Hepatocyte (in vitro differentiated cells): ENCODE measurements at places on chromosomes 6 and 20.

GRCh38 chr6:7919871-7920270, 9.3 kb upstream of the TXNDC5 start:
- peak; percentile 72 for DNase-seq

- no peak for DNase-seq
These were observed 69.9 kb downstream of the CDKAL1 start for GRCh38 chr6:20604159-20604558.

GRCh38 chr6:11848346-11848651, 69.7 kb upstream of the ADTRP start:
- DNase-seq, result no peak

GRCh38 chr6:109024784-109025183, 69.9 kb downstream of the SESN1 start:
- DNase-seq, result no peak

GRCh38 chr6:125231133-125231532, 70.6 kb downstream of the HDDC2 start:
- no peak for DNase-seq

GRCh38 chr6:53398247-53399026, 49.7 kb upstream of the ELOVL5 start:
- DNase-seq, result no peak

- no peak for DNase-seq
These were observed 19.5 kb downstream of the KIF25 start for GRCh38 chr6:168016721-168017525.

GRCh38 chr6:116461331-116461931, at the start of gene CALHM6:
Gene CALHM6 (plus strand): TSS chr6:116461375. CDS start chr6:116461930, 555 bp downstream.
- DNase-seq, result no peak

DNA sequence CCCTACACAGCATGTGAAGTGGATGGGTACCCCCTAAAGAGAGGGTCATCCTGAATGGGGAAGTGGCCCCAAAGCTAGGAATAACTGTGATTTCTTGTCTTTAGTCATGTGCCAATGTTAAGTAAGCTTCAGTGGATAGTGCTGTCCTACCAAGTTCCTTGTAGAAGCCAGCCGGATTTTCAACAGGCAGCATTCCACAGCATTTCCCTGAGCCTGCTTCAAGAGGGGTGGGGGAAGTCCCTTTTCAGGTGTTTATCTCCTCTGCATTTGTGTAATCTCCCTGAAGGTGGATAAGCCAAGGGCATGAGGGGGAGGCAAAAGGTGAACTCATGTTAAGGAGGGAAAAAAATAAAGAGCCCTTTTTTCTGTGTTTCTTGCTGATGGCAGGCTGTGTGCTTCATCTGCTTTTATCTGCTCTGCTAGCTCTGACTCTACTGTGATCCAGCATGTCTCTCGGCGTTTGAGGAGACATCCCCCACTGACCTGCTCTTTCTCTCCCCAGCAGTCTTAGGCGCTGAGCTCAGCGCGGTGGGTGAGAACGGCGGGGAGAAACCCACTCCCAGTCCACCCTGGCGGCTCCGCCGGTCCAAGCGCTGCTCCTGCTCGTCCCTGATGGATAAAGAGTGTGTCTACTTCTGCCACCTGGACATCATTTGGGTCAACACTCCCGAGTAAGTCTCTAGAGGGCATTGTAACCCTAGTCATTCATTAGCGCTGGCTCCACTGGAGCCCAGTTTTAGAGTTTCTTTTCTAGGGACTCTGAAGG, 1.9 kb downstream of the EDN1 start:
- peak; percentile 69 for DNase-seq

- no peak for DNase-seq
These were observed 10.4 kb upstream of the MATN4 start for GRCh38 chr20:45318386-45318939.

- DNase-seq, result no peak
These were observed 41.1 kb downstream of the PTPN1 start for GRCh38 chr20:50551288-50551687.

GRCh38 chr6:4612636-4613171, 163.5 kb upstream of the CDYL start:
- peak; percentile 30 for DNase-seq

- DNase-seq, result no peak
These were observed 420.9 kb downstream of the PRKN start for GRCh38 chr6:162306616-162307015.

- no peak for DNase-seq
These were observed 643.8 kb downstream of the DHX35 start for GRCh38 chr20:39605908-39606307.

GRCh38 chr6:69097948-69098347, 462.9 kb downstream of the ADGRB3 start:
- DNase-seq, result no peak

- DNase-seq, result no peak
These were observed 940.6 kb upstream of the FLRT3 start for GRCh38 chr20:15278041-15278440.

DNA sequence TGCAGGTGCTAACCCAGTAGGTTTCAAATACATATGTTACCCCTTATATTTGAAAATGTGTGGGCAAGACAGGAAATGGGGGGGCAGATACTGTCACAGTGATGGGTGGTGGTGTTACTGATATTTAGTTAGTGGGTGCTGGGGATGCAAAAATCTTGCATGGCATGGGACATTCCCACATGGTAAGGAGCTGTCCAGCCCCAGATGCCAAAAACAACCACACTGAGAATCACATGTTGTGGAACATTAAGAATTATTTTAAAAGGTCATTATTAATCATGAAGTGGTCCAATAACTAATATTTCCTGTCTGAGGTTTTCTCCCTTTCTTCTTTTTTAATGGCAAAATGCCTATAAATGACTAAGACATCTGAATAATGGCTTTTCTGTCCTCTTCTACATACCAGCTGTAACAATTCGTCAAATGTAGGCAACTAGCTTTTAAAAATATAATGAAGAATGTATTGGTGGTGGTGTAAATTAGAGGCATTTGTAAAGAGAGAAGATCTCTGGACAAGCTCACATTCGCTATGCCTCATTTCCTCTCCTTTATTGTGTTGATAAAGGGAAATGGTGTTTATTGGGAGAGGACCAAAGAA, 57.3 kb upstream of the SLC35B3 start:
- no peak for DNase-seq

DNA sequence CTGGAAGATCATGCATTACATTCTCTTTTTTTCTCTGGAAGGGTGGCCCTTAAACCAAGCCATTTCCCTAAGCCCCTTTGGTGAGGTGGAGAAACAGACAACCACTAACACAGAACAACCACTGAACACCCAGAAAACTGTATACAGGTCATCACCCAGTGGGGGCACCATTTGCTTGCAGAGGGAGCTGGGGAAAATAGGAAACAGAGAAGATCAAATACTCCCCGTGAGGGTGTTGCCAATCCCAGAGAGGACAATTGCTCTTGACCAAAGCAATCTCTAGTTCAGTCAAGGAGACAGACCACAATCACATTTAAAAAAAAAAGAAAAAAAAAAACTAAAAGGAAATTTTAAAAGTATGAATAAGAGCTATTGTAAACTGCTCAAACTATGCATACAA, 865 bp upstream of the DAAM2 start:
- no peak for DNase-seq

DNA sequence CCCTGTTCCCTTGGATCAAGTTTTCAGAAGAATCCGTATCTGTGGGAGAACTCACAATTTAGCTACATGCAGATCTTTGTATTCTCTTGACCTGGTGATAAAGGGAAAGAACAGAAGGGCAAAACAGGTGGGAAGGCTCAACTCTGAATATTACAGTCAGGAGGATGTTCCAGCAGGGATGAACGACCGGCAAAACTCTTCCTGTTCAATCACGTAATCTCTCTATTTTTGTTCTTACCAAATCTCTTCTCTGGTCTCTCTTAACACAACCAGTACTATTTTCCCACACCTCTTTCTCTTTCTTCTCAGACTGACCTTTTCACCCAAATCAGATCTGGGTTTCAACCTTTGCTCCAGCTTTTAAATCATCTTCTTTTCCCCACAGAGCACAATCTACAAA, 371.4 kb downstream of the BTBD9 start:
- DNase-seq, result no peak

DNA sequence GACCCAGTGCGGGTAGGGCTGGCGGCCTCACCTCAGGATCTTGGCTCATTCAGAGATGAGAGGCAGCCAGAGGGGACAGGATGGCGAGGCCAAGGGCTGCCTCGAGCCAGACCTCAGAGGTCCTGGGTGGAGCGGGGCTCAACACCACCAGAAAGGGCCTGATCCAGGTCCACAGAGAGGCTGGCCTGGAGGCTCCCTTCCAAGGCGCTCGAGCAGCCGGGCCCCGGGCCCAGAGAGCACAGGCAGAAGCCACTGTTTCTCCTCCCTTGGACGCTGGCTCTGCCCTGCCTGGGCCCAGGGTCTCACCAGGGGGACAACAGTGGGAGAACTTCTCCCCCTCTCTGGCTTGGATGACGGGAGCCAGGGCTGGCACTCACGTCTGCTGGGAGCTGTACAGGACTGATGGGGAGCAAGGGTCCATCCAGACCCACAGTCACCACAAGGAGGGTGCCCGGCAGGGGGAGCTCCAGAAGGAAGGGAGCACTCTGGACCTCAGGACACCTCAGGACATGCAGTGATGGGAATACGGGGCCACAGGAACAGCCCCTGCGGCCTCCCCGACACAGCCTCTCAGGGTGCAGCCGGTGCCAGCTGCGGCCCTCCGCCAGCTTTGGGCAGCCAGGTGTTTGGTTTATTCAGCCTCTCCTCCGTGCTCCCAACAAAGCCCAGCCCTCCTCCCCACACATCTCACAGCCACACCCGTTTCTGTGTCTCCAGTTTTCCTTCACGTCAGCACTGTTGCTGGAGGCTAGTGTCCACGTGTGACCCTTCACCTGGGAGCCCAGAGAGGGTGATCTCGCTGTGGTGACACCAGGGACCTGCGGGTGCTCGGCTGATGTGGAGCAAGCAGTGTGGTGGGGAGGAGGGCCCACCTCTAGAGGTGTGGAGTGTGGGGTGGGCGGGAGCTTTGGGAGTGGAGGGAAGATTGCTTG, 8.7 kb downstream of the RPS21 start:
- no peak for DNase-seq

DNA sequence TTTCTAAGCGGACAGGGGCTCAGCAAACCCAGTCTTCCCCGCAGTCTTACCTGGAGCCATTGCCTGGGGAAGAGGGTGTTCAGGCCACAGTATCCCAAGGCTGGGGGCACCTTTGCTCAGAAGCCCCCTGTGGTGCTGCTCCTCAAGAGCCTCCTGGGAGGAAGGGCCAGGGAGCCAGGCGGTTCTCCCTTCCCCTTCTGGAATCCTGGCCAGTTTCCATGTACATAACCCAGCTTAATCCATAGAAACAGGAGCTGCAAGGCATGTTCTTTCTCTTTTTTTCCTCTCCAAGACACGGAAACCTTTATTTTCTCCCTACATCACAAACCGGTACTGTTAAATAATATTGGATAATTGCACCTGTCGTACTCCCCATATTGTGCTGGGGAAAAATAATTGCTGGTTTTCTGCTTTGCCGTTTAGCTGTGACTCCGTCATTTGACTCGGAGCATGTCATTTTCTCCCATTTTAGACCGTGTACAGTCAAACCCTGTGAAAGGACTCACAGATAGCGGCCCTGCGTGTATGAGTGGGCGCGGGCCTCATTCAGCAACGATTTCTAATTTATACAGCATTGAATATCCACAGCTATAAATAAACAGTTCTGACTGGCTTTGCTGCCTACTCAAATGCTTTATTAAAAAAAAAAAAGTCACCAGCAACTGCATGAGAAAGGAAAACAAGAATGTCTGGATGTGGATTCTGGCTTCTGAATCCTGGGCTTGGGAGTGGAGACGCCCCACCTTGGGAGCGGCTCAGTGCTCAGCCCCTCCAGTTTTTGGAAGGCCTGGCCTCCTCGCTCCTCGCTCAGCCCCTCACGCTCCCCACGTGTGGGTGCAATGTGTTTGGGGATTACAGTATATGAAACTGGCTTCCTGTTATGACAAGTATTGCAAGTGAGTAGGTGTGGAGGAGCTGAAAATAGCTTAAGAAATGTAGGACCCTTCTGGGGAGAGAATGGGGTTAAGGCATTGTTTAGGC, 67.3 kb downstream of the ADTRP start:
- DNase-seq, result no peak

GRCh38 chr20:33267701-33268100, 15.3 kb upstream of the BPIFB1 start:
- DNase-seq, result no peak

DNA sequence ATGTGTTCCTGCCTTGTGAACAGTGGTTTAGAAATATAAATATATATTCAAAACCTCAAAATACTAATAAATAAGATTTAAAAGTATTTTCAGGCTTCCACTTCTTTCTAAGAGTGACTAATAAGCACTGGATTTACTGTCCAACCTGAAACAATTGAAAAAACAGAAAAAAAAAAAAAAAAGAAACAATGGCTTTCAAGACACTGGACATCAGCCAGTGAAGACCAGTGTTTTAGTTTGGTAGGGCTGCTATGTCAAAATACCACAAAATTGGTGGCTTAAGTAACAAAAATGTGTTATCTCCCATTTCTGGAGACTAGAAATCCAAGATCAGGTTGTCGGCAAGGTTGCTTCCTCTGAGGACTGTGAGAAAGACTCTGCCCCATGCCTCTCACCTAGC, 101.4 kb upstream of the PDE7B start:
- no peak for DNase-seq

DNA sequence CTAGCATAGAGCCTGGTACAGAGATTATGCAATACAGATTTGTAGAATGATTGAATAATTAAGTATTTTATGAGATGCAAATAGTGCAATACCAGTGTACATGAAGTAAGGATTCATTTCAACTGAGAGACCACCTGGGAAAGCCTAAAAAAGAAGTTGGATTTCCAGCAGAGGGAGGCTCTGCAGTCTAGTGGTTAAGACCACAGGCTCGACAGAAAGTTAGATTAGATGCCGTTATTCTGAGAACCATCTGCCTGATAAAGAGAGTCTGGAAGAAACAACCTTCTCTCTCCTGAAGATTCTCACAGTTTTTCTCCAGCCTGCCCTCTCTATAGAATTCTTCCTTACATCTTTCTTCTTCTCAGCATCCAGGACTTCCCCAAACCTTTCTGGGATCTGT, 13.6 kb upstream of the TNFRSF21 start:
- DNase-seq, result no peak

DNA sequence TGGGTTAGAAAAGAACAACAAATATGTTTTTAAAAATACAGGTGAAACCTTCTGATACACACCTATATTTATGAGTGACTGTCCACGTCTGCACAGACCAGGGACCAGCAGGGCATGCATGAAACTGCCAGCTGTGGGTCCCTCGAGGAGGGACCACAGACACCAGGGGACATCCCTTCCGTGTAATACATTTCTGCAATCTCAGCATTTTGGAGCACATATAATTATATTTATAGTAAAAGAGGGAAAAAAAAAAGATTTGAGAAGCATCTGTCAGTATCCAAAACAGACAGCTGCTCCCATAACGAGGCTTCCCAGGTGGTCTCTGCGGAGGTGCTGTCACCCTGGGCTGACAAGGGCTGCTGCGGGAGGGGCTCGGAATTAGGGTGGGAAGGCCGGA, 40.2 kb downstream of the PMEPA1 start:
- DNase-seq, result no peak

DNA sequence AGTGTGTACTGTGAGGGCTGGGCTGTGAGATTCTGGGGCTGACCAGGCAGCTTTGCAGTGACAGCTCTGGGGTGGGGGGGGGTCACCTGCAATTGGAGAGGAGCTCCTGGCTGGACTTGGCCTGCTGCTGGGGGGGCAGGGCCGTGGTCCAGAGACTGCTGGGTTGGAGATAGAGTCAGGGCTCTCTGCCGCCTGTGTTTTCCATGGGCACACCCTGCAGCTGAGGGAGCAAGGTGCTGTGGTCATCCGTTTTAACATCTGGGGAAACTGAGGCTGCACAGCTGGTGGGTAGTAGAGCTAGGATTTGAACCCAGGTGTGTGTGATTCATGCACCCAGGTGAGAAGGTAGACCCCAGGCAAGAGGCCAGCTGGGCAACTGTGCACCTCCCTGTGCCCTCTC, 7.3 kb downstream of the DLGAP4 start:
- DNase-seq, result no peak

GRCh38 chr20:60473211-60473610, 515.0 kb downstream of the CDH26 start:
- DNase-seq, result no peak
